ENCODE measurements at places on chromosomes 12 and 14. TPM values are rescaled to one million over a fixed set of nuclear protein-coding genes. Genes with fewer than 3 reads are reported as not detected.

GRCh38 chr14:22814941-22815713 is at the start of gene SLC7A7:
Gene SLC7A7, minus strand, starts transcription at chr14:22815435. Its CDS starts 2,037 bp downstream, at chr14:22813398.
- no peaks in the 10 kb centered on the region for H3K4me1 ChIP-seq
- peak within 1 kb of the TSS; percentile 38 for H3K4me3 ChIP-seq
- peak within 1 kb of the TSS; percentile 78 for H3K27ac ChIP-seq
- peaks cover 6% of the 10 kb centered on the region for H3K36me3 ChIP-seq
- peak; percentile 69 for DNase-seq
- H3K27me3 ChIP-seq: no peaks in the 10 kb centered on the region

- H3K27ac ChIP-seq: no peak overlapping the region
- H3K27me3 ChIP-seq: no peaks in the 10 kb centered on the region
- DNase-seq: no peak
Measured at GRCh38 chr12:21788089-21788983, 13.8 kb upstream of the KCNJ8 start.

- H3K27me3 ChIP-seq: no peaks in the 10 kb centered on the region
- no peak overlapping the region for H3K27ac ChIP-seq
- H3K4me1 ChIP-seq: no peaks in the 10 kb centered on the region
- no peak for DNase-seq
Measured at GRCh38 chr12:16269946-16270345, 7.5 kb downstream of the SLC15A5 start.

DNA sequence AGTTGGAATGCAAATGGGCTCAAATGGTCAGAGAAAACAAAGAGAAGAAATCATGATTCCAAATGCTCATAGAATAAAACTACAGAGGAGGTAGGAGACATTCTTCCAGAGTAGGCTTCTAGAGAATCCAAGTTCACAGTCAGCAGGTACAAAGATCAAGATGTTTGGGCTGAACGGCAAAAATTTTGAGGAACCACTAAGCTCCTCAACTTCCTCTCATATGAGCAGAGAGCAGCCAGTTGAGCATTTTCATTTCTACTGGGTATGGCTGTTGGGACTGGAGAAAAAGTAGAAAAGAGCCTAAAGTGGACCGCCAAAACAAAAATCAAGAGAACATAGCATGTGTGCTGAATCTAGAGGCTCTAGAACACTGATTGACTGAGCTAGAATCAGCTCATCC is 73.8 kb upstream of the ARID2 start:
- no peaks in the 10 kb centered on the region for H3K27me3 ChIP-seq
- H3K36me3 ChIP-seq: no peaks in the 10 kb centered on the region
- H3K4me1 ChIP-seq: no peaks in the 10 kb centered on the region
- H3K27ac ChIP-seq: no peak overlapping the region
- H3K4me3 ChIP-seq: no peak overlapping the region
- no peak for DNase-seq

DNA sequence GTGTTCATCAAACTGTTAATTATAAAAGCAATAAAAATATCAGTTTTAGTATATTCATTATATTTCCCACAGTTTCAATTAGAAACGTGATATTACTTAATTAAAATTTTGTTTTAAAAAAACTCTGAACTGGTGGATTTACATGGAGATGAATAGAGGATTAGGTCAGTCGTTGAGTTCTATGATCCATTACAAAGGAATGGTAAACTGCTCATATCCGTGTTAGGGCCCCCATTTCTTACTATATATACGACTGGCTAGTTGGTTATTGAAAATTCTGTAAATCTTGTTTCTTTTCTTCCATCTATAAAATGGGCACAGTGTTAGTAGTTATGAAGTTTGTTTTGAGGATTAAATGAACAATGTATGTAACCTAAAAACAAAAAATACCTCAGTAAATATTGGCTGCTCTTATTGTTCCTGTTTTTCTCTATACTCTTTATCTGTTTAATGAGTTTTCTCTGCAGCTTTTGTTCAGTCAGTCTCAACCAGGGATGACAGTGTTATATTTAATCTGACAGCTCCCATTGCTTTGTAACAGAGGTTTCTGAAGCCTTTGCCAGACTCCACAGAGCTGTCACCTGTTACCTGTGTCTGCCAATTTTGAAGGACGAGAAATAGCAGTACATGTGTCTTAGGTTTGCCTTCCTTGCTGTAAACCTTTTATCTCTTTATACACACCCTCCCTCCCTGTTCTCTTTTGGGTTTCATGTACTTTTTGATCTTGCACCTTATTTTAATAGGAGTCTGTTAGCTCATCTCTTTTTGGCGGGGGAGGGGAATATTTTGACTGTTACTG is 41.5 kb downstream of the FRS2 start:
- H3K27ac ChIP-seq: no peak overlapping the region
- H3K4me3 ChIP-seq: no peak overlapping the region
- H3K36me3 ChIP-seq: no peaks in the 10 kb centered on the region
- no peak for DNase-seq

DNA sequence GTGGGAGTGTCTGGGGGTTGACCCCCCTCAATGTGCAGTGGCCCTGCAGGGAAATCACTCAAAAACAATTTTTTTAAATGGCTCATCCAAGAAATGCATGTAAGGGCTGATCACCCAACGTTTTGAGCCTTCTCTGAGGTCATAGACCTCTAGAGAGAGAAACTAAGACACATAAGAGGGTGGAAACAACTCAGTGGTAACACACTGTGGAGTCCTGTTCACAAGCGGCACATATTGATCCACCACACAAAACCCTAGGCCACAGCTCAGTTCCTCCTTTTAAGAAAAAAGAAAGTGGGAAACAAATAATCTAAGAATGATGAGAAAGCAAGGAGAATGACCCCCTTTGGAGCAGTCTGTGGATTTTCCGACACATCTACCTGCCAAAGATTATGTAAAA is 83.0 kb upstream of the METAP2 start:
- no peak overlapping the region for H3K27ac ChIP-seq
- no peaks in the 10 kb centered on the region for H3K36me3 ChIP-seq
- no peaks in the 10 kb centered on the region for H3K27me3 ChIP-seq

- no peak overlapping the region for H3K4me3 ChIP-seq
- no peak overlapping the region for H3K27ac ChIP-seq
- DNase-seq: no peak
- H3K4me1 ChIP-seq: no peaks in the 10 kb centered on the region
- no peaks in the 10 kb centered on the region for H3K36me3 ChIP-seq
- H3K27me3 ChIP-seq: no peaks in the 10 kb centered on the region
Measured at GRCh38 chr12:59432057-59432456, 163.8 kb upstream of the SLC16A7 start.

- H3K27ac ChIP-seq: no peak overlapping the region
- no peak for DNase-seq
- no peak overlapping the region for H3K4me3 ChIP-seq
Measured at GRCh38 chr12:106188256-106188655, 49.5 kb upstream of the NUAK1 start.

- H3K27ac ChIP-seq: no peak overlapping the region
- H3K27me3 ChIP-seq: no peaks in the 10 kb centered on the region
- no peaks in the 10 kb centered on the region for H3K4me1 ChIP-seq
- DNase-seq: no peak
Measured at GRCh38 chr14:66476964-66477363, 9.2 kb upstream of the CCDC196 start.

GRCh38 chr14:22598099-22598895 is at the start of gene ABHD4:
Gene ABHD4, plus strand, starts transcription at chr14:22598300. Its CDS starts 7 bp downstream, at chr14:22598307.
- peaks cover 17% of the 10 kb centered on the region for H3K36me3 ChIP-seq
- H3K27me3 ChIP-seq: no peaks in the 10 kb centered on the region
- peaks cover 4% of the 10 kb centered on the region for H3K4me1 ChIP-seq
- DNase-seq: peak; percentile 84

GRCh38 chr14:104973385-104974145 is 4.6 kb downstream of the AHNAK2 start:
- H3K36me3 ChIP-seq: no peaks in the 10 kb centered on the region
- H3K4me3 ChIP-seq: no peak overlapping the region
- no peaks in the 10 kb centered on the region for H3K27me3 ChIP-seq

GRCh38 chr14:101947577-101947903 is 16.8 kb upstream of the DYNC1H1 start:
- peak overlapping the region; percentile 94 for H3K27ac ChIP-seq
- H3K36me3 ChIP-seq: no peaks in the 10 kb centered on the region
- no peaks in the 10 kb centered on the region for H3K27me3 ChIP-seq
- no peak for DNase-seq

- H3K27me3 ChIP-seq: no peaks in the 10 kb centered on the region
- H3K36me3 ChIP-seq: no peaks in the 10 kb centered on the region
- peaks cover 8% of the 10 kb centered on the region for H3K4me1 ChIP-seq
- no peak overlapping the region for H3K4me3 ChIP-seq
- H3K27ac ChIP-seq: no peak overlapping the region
- no peak for DNase-seq
Measured at GRCh38 chr12:53105256-53105655, 2.0 kb downstream of the SOAT2 start.

DNA sequence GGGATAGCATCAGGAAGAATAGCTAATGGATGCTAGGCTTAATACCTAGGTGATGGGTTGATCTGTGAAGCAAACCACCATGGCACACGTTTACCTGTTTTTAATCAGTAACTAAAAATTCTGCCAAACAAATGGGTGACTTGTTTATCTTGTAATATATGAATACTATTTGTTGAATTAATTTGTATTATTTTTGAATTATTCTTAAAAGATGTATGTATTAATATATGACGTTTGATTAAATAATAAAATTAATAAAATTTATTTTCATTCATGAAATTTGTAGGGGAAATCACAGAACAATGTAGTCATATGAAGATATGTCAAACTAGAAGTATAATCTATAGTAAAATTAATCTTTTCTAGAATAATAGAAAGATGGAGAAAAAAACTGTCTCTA is 32.3 kb upstream of the OR10A7 start:
- H3K4me3 ChIP-seq: no peak overlapping the region
- no peaks in the 10 kb centered on the region for H3K4me1 ChIP-seq

DNA sequence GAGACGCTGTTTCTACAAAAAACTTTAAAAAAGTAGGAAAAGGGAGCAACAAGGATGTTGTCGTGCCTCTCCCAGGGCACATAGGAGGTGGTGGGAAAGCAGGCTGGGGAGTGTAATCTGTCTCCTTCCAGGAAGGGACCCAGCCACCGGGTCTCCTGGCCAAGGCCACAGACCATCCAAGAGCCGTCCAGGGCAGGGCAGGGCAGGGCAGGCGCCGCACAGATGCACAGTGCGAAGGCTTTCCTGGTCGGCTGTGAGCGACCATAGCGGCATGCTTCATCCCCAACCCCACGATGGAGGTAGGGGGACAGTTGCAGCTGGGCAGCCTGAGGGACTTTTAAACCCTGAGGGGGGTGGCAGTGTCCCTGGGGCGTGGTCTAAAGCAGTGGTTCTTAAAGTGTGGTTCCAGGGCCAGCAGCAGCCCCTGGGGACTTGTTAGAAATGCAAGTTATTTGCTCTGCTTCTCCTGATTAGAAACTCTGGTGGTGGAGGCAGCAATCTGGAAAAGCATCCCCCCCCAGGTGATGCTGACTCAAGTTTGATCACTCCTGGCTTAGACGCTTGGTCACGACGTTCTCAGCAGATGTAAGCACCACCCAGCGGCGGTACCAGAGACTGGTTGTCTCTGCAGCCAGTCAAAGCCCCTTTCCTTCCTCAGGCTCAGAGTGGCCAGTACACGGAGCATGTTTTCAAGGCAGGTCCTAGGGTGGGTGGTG is 197.4 kb upstream of the PRMT8 start:
- H3K4me3 ChIP-seq: no peak overlapping the region
- no peak for DNase-seq
- H3K27me3 ChIP-seq: no peaks in the 10 kb centered on the region

DNA sequence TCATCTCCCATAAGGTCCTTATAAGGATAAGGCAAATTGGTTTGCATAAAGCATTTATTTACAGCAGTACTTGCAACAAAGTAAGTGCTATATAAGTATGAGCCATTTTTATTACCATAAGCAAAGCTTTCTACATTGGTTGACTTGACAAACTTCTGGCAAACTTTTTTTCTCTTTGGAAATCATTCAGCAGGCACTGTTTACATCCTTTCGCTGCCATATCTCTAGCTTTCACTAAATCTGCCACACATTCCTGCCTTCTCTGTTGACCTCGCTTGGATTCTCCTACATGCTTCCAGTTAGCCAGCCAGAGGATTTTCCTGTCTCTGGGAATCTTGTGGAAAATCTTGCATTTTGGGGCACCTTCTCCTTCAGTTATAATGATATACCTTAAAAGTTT is 21.8 kb upstream of the HDAC7 start:
- H3K4me1 ChIP-seq: no peaks in the 10 kb centered on the region
- no peak overlapping the region for H3K27ac ChIP-seq
- no peaks in the 10 kb centered on the region for H3K27me3 ChIP-seq

DNA sequence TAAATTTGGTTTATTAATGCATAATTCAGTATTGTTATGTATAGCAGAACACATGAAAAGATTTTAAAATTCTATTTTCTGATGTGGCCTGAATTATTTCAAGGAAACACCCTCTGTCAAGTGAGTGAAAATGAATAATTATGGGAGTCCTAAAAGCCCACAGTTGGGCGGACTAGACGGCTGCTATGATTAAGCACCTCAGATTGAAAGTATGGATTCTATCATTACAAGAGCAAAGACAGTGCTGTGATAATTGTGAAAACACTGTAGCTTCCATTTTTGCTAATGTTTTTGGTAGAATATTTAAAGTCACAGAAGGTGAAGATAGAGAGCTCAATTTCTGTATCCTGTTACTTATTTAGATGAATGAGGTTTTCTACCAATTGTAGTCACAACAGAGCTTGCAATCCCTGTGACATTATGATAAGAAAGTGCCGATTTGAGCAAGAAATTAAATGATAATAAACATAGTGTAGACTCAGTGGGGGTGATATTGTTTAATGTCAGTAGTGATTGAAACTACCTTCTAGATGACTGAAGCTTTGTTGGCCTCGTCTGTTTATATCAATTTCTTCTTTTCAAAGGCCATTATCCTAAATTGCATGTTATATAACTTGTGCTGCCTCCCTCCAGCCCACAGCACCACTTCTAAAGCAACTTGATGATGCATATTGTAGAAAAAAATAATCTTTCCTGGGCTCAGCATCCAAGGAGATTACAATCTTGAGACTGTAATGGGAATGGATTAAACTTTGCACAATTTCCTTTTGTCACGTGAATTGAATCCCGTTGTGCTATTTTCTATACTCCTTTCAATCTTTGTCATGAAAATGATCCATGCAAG is 359.8 kb downstream of the BTG1 start:
- no peak overlapping the region for H3K4me3 ChIP-seq
- H3K4me1 ChIP-seq: no peaks in the 10 kb centered on the region
- DNase-seq: no peak
- H3K36me3 ChIP-seq: no peaks in the 10 kb centered on the region
- no peaks in the 10 kb centered on the region for H3K27me3 ChIP-seq
- H3K27ac ChIP-seq: no peak overlapping the region

Gene VWF
- total RNA-seq: 21.5 TPM

Gene SYNDIG1L
- total RNA-seq: 0.27 TPM

Gene KCNC2
- not detected for total RNA-seq

Gene RERG
- 11.4 TPM for total RNA-seq

Gene SOX5
- 19.2 TPM for total RNA-seq

Gene B3GNT4
- 0.70 TPM for total RNA-seq
